ENCODE measurements at places on chromosomes 13 and 19.

DNA sequence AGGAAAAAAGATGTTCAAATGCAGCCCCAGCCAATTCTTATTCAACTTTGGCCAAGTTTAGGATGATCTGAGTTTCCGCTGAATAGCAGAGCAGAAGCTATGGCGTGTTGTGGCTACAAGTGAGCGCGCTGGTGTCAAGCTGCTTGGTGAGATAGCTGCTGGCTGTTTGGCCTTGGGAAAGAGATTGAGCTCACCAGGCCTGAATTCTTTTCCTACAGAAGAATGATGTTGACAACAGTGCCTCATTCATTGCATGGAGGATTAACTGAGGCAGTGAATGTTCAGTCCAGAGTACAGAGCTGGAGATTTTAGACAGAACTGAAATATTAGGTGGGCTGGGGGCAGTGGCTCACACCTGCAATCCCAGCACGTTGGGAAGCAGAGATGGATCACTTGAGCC lies 31.5 kb upstream of the MAP3K10 start:
- no peak for DNase-seq

DNA sequence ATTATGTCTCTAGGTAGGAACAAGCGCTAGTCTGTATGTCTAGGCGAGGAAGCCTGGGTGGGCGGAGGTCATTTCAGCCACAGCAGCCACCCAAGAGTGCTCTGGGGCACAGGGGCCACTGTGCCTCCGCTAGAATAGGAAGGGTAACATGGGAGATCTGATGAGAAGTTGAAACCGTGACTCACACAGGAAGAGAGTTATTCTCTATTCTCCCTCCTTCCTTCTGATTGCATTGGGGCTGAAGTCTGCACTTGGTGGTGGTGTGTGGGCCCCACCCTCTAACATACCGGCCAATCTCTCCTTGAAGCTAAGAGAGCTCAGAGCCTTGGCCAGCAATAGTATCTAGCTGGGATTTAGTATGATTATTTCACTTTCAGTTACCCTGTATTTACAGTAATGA lies 20.3 kb upstream of the GGACT start:
- DNase-seq: no peak

- DNase-seq: peak; percentile 22
These were observed 1.1 kb upstream of the PPP1R12C start for GRCh38 chr19:55118401-55118991.

GRCh38 chr19:29315556-29316190 lies 102.7 kb upstream of the UQCRFS1 start:
- DNase-seq: no peak

- DNase-seq: no peak
These were observed 1730.1 kb downstream of the SLITRK5 start for GRCh38 chr13:89401264-89401675.

DNA sequence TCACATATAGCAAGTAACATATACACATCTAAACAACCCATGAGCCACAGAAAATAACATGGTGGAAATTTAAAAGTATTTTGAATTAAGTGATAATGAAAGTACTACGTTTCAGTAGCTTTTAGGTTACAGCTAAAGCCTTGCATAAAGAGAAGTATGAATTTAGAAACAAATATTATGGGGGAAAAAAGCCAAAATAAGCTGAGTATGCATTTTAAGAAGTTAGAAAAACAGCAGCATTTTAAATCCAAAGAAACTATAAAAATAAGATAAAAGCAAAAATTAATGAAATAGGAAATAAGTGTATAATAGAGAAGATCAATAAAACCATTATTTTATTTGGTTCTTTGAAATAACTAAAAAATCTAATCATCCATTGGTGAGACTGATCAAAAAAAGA lies 89.8 kb upstream of the ARHGEF7 start:
- DNase-seq: no peak

DNA sequence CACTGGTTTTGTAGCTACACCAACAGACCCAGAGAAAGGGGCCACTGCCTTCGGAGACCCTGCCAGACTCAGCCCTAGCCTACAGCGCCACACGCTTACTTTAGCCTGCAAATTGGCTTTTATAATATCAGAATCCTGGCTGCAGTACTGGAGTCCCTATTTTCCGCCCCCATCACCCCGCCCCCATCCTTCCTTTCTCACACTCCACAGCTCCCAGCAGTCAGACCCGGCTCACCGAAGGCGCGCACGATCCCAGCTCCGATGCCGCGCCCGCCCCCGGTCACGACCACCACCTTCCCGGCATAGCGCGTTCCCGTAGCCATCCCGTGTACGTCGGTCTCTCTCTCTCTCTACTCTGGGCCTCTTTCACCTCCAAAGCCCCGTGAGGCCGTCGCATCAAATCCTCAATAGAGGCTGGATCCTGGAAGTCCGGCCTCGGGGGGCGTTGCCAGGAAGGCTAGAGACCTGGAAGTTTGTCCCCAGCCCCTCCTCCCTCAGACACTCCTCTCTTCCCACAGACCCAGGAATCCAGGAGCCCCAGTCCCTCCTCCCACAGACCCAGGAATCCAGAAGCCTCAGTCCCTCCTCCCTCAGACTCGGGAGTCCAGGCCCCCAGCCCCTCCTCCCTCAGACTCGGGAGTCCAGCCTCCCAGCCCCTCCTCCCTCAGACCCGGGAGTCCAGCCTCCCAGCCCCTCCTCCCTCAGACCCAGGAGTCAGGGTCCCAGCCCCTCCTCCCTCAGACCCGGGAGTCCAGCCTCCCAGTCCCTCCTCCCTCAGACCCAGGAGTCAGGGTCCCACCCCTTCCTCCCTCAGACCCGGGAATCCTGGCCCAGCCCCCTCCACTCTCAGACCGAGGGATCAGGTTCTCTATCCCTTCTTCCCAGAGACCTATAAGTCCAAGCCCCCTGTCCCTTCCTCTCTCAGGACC lies at the start of gene HSD17B14:
HSD17B14 (minus strand) TSS at position 403 of the 929 bp plus-strand sequence; CDS start at position 323, 80 bp downstream.
- no peak for DNase-seq

GRCh38 chr13:51246025-51246417 lies 23.8 kb downstream of the FAM124A start:
- no peak for DNase-seq

Data from CD4-positive, alpha-beta T cell treated with Interleukin-1 beta for 1 hour (primary cell).